Karpas-422 (cell line): ENCODE measurements at places on chromosomes 2 and 18. TPM values are rescaled to one million over a fixed set of nuclear protein-coding genes. Genes with fewer than 3 reads are reported as not detected.

The RGPD8 gene
- total RNA-seq: 0.07 TPM in 1 of 2 replicates, not detected in the other

The SNED1 gene
- 1.9 and 25.3 TPM in 2 replicates for total RNA-seq

The GPR75 gene
- total RNA-seq: 6.6 and 11.4 TPM in 2 replicates

DNA sequence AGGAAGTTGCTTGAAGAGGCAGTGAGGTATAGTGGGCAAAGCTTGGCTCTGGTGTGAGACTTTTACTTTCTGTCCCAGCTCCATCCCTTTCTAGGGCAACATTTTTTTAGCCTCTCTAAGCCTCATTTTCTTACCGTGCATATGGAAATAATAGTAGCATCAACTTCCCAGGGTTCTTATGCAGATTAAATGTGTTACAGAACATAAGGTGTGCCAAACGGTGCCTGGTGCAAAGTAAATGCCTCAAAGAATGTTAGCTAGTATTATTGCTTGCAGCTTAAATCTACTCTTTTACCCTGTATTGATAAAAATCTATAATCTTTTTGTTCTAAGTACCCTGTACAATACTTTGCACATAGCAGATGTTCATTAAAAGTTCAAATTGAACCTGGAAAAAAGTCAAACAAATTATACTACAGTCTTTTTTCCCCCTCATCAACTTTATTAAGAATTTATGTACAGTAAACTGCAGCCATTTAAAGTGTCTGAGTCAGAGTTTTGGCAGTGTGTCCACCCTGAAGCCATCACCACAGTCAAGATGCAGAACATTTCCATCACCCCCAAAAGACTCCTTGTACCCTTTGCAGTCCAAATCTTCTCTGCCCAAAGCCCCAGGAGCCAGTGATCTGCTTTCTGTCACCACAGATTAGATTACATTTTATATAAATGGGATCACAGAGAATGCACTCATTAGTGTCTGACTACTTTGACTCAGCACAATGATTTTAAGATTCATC lies 10.6 kb downstream of the MAPRE2 start:
- H3K27me3 ChIP-seq: no peaks in the 10 kb centered on the region
- DNase-seq: no peak
- H3K36me3 ChIP-seq: peaks cover 27% of the 10 kb centered on the region
- H3K27ac ChIP-seq: peak overlapping the region; percentile 84

DNA sequence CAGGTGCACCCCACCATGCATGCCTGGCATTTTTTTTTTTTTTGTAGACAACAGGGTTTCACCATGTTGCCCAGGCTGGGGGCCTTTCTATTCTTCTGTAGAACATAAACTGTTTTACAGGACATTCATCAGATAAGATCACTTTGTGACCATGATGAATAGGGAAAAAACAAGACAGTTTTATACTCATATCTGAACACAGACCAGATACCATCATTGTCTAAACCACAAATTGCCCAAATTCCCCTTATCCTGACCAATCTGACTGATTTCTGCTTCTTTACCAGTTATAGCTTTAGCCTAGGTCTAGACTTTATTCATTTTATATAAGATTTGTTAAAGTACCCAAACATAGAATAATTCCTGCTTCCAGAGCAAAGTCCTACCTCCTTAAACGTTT lies 1699.3 kb upstream of the TMEFF2 start:
- H3K36me3 ChIP-seq: no peaks in the 10 kb centered on the region
- H3K4me3 ChIP-seq: no peak overlapping the region
- no peak overlapping the region for H3K27ac ChIP-seq
- H3K27me3 ChIP-seq: no peaks in the 10 kb centered on the region

GRCh38 chr18:23291456-23292205 lies 156.3 kb downstream of the CABLES1 start:
- no peaks in the 10 kb centered on the region for H3K27me3 ChIP-seq
- peaks cover 3% of the 10 kb centered on the region; the same call in 1 of the 2 replicates for H3K4me1 ChIP-seq
- no peaks in the 10 kb centered on the region; the same call in 1 of the 2 replicates for H3K36me3 ChIP-seq

GRCh38 chr2:177783835-177784744 lies 288.5 kb downstream of the PDE11A start:
- DNase-seq: no peak
- no peak overlapping the region for H3K4me3 ChIP-seq

GRCh38 chr2:98577313-98577712 lies 31.0 kb downstream of the COA5 start:
- H3K36me3 ChIP-seq: no peaks in the 10 kb centered on the region
- no peaks in the 10 kb centered on the region for H3K4me1 ChIP-seq
- no peak overlapping the region for H3K27ac ChIP-seq
- DNase-seq: no peak

DNA sequence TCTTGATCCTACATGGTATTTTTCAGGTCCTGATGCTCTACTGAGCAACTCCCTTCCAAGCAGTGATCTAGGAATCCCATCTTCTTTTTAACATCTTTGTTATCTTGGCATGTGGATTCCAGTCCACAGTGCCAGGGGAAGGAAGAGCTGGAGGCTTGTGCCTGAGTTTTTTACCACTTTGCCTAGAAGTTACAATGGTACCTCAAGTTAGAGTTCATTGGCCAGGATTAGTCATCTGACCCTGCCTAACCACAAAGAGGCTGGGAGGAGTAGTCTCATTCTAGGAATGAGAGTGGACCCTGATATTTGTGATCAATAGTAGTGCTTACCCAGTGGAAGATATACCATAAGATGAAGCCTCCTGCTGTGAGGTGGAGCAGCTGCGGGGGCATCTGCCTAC lies 109.3 kb downstream of the ADCYAP1 start:
- H3K27ac ChIP-seq: no peak overlapping the region
- no peaks in the 10 kb centered on the region for H3K36me3 ChIP-seq
- H3K4me1 ChIP-seq: no peaks in the 10 kb centered on the region

DNA sequence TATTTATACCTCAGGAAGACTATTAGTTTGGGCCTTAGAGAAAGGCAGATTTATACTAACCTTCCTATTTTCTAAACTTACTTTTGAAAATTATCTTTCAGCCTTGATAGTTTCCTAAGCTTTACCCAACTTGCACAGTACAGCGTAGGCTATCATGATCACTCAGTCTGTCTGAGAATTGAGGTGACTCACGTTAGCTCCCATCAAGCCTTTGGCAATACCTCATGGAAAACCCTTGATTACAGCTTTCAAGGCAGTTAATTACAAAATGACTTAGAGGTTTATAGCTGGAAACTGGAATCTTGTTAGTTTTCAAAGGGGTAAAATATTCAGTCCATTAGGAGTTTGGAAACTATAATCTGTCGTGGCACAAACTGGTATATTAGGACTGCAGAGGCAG lies 26.4 kb upstream of the ARMC9 start:
- DNase-seq: no peak
- peaks cover 48% of the 10 kb centered on the region; the same call in 1 of the 2 replicates for H3K36me3 ChIP-seq
- no peak overlapping the region for H3K27ac ChIP-seq
- H3K4me3 ChIP-seq: no peak overlapping the region
- H3K27me3 ChIP-seq: no peaks in the 10 kb centered on the region
- H3K4me1 ChIP-seq: peaks cover 8% of the 10 kb centered on the region

DNA sequence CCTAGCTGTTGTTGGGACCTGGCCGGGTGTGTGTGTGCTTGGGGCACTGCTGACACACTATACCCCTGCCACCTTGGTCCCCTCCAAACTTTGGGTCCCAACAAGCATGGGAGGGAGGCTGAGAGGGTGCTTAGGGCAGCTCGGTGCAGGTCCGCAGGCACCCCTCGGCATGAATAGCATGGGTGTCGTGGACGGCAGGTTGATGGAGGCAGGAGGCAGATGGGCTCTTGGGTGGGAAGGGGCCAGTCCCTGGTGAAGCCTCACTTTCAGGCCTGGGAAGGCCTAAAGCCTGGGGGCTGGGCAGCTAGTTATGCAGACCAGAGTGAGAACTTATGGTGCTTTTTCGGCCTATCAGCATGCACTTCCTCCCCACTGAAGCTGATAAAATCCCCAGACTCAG lies 164.2 kb downstream of the CDH19 start:
- H3K27ac ChIP-seq: no peak overlapping the region
- no peak for DNase-seq
- H3K4me1 ChIP-seq: no peaks in the 10 kb centered on the region
- H3K27me3 ChIP-seq: no peaks in the 10 kb centered on the region

- H3K4me1 ChIP-seq: peaks cover 88% of the 10 kb centered on the region
- DNase-seq: no peak
- H3K27ac ChIP-seq: peak overlapping the region; percentile 98
These were observed 20.1 kb downstream of the GPR55 start for GRCh38 chr2:230904856-230905447.

GRCh38 chr2:169095621-169096105 lies 26.3 kb downstream of the DHRS9 start:
- peaks cover 26% of the 10 kb centered on the region for H3K4me1 ChIP-seq
- no peaks in the 10 kb centered on the region for H3K27me3 ChIP-seq
- H3K36me3 ChIP-seq: no peaks in the 10 kb centered on the region
- DNase-seq: no peak
- no peak overlapping the region for H3K4me3 ChIP-seq
- H3K27ac ChIP-seq: no peak overlapping the region

- peak; percentile 76 for DNase-seq
- H3K27ac ChIP-seq: peak overlapping the region; percentile 85
- H3K4me3 ChIP-seq: peak overlapping the region; percentile 94
These were observed 603 bp downstream of the ATAD2B start for GRCh38 chr2:23926290-23926749.

- peaks cover 23% of the 10 kb centered on the region for H3K4me1 ChIP-seq
- H3K27ac ChIP-seq: no peak overlapping the region
- no peak overlapping the region for H3K4me3 ChIP-seq
- H3K36me3 ChIP-seq: no peaks in the 10 kb centered on the region
These were observed 14.8 kb downstream of the SERPINE2 start for GRCh38 chr2:224024270-224024669.

DNA sequence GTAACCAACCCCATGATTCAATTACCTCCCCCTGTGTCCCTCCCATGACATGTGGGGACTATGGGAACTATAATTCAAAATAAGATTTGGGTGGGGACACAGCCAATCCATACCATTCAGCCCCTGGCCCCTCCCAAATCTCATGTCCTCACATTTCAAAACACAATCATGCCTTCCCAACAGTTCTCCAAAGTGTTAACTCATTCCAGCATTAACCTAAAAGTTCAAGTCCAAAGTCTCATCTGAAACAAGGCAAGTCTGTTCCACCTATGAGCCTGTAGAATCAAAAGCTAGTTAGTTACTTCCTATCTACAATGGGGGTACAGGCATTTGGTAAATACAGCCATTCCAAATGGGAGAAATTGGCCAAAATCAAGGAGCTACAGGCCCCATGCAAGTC lies 32.0 kb upstream of the CCDC141 start:
- no peak overlapping the region for H3K4me3 ChIP-seq
- no peaks in the 10 kb centered on the region for H3K36me3 ChIP-seq
- H3K27me3 ChIP-seq: no peaks in the 10 kb centered on the region
- H3K4me1 ChIP-seq: no peaks in the 10 kb centered on the region

DNA sequence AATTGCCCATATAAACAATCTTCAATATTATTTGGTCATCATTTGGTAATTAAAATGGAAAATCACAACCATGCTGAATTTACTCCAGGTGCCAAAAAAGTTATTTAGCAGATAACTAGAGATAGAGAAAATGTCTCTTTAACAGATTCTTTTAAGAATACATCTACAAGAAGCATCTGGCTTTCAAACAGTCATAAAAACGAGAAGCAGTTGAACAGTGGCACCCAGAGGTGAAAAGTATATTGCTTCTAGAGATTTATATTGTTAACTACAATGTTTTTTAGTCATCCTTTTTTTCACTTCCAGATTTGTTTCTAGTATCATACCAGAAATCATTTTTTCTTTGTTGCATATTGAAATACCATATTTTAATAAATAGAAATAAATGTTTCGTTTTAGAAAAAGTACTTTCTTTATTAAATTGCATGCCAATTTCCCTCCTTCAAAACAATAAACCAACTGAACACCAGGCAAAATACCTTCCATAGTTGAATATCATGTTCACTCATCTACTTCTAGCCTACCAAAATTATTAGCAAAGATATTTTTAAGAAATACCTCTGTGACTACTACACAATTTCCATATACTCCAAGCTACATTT lies 65.4 kb upstream of the HNRNPA3 start:
- no peaks in the 10 kb centered on the region for H3K36me3 ChIP-seq
- no peak overlapping the region for H3K27ac ChIP-seq
- no peak overlapping the region for H3K4me3 ChIP-seq
- peak; percentile 86 for DNase-seq
- no peaks in the 10 kb centered on the region for H3K27me3 ChIP-seq

GRCh38 chr2:200089040-200089755 lies 133.8 kb downstream of the MAIP1 start:
- H3K4me3 ChIP-seq: no peak overlapping the region
- H3K36me3 ChIP-seq: no peaks in the 10 kb centered on the region

- peak overlapping the region; percentile 89 for H3K27ac ChIP-seq
- H3K27me3 ChIP-seq: no peaks in the 10 kb centered on the region
- H3K4me1 ChIP-seq: peaks cover 86% of the 10 kb centered on the region
- peak overlapping the region; percentile 41 for H3K4me3 ChIP-seq
These were observed 24.0 kb downstream of the CERKL start for GRCh38 chr2:181632733-181633401.

DNA sequence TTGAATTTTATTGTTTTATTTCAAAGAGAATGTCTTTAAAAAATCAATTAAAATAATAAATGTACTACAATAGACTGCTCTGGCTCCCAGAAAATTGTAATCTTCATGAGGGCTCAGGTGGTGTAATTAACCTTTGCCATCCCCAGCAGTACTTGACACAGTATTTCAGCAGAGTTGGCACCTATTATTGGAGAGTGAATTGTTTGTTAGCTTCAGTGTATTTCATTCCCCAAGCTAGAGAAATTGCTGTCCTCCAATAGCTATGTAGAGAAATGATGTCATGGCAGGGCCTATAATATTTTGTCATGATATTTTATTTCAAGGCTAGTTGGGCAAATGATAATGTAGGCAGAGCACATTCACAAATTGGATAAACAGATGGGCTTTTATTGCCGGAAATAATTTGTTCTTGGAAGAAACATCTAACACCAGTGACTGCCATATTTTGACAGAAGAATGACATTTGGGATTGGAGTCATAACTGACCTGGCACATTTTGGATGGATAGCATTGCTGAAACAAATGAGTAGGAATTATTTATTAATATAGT lies 712.0 kb upstream of the NXPH2 start:
- no peaks in the 10 kb centered on the region for H3K36me3 ChIP-seq
- no peak overlapping the region for H3K4me3 ChIP-seq
- no peak for DNase-seq
- no peaks in the 10 kb centered on the region for H3K4me1 ChIP-seq
- no peaks in the 10 kb centered on the region for H3K27me3 ChIP-seq

GRCh38 chr2:10867692-10868420 lies 43.9 kb upstream of the KCNF1 start:
- DNase-seq: no peak
- no peaks in the 10 kb centered on the region for H3K36me3 ChIP-seq
- H3K4me1 ChIP-seq: no peaks in the 10 kb centered on the region
- H3K4me3 ChIP-seq: no peak overlapping the region
- no peak overlapping the region for H3K27ac ChIP-seq
- H3K27me3 ChIP-seq: no peaks in the 10 kb centered on the region

GRCh38 chr2:138293045-138293444 lies 208.5 kb upstream of the SPOPL start:
- H3K4me3 ChIP-seq: no peak overlapping the region
- no peaks in the 10 kb centered on the region for H3K36me3 ChIP-seq
- no peaks in the 10 kb centered on the region for H3K27me3 ChIP-seq
- H3K4me1 ChIP-seq: no peaks in the 10 kb centered on the region
- no peak for DNase-seq
